Esophagus mucosa (tissue), 1 donor: ENCODE measurements at places on chromosomes 4 and X.

GRCh38 chrX:11105080-11105479 lies 6.1 kb upstream of the HCCS start:
- peak; percentile 72 for ATAC-seq

DNA sequence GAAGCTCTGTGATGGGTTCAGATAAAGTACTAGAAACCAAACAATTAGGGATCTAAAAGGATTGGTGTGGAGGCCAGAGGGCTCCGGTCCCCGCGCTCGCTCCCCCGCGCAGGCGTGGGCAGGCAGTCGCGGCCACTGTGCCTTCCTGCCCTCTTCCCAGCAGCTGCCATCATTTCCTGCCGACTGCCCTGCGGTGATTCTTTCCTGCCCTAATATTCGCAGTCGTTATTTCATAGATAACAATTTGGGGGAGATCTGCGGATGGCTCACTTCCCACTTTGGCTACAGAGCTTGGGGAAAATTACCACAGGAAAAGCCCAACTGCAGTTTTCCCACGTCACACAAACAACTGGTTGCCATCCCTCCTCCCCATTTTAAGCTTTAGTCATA lies 2.2 kb downstream of the GRIA2 start:
- no peak for ATAC-seq

GRCh38 chr4:87375719-87376291 lies 15.2 kb downstream of the HSD17B11 start:
- ATAC-seq, result peak; percentile 69

GRCh38 chr4:89196056-89196674 lies 84.8 kb downstream of the TIGD2 start:
- no peak for ATAC-seq

DNA sequence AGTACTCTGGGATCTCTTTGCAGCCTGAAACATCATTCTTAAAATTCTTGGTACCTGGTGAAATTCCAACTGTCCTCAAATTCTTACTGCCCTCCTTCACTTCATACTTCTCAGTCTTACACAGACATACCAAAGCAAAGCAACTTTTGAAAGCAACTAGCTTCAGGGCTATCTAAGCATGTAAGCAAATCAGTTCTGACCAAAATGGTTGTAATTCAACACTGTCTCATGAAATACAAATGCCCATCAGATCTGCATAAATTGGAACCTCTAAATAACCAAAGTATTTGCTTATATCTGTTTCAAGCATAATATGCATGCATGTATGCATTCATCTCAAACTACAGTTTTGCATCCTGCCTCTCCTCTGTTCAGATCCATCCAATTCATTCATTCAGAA lies 308.1 kb upstream of the PPARGC1A start:
- ATAC-seq, result no peak

GRCh38 chrX:16258882-16259281 lies 91.6 kb downstream of the MAGEB17 start:
- ATAC-seq, result no peak

DNA sequence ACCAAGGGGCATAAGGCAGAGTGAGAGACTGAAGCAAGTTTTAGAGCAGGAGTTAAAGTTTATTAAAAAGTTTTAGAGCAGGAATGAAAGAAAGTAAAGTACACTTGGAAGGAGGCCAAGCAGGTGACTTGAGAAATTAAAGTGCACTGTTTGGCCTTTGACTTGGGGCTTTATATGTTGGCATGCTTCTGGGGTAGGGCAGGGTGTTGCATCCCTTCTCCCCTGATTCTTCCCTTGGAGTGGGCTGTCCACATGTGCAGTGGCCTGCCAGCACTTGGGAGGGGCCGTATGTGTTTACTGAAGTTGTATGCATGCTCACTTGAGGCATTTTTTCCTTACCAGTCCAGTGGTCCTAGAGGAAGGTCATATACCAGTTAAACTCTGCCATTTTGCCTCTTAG lies 35.3 kb upstream of the GPR173 start:
- ATAC-seq, result no peak

DNA sequence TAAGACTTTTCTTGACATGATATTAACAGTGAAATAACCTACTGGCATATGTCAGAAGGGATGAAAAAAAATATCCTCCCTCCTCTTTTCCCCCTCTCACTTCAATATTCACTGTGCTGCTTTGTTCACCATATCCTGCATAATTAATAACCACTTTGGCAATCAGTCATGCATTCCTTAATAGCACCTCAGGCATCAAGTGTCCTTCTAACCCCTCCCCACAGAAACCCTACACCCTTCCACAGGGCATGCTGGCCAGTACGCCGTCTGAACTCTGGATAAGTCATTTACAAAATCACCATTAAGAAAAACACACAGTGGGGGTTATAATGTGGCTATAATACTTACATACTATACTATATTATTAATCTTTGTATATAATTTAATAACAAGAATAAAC lies 165.9 kb downstream of the PDGFC start:
- ATAC-seq, result no peak

GRCh38 chr4:162650166-162650565 lies 486.4 kb upstream of the FSTL5 start:
- ATAC-seq, result no peak

DNA sequence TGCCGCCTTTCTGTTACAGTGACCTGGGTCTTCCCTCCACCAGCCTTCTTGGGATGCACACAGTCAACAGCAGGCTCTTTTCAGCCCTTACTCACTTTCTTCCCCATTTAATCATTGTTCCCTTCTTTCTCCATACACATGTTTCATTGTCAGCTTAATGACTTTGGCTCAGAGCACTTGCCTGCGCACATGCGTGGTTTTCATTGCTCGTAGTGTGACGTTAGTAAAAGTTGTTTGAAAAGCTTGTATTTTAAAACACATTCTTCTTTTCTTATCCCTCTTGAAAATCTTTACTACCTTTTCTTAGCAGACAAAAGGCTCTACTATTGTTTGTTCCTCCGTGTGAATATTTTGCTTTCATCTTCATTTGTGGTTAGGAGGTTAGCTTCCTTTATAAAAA lies 19.7 kb upstream of the SCOC start:
- ATAC-seq, result no peak

DNA sequence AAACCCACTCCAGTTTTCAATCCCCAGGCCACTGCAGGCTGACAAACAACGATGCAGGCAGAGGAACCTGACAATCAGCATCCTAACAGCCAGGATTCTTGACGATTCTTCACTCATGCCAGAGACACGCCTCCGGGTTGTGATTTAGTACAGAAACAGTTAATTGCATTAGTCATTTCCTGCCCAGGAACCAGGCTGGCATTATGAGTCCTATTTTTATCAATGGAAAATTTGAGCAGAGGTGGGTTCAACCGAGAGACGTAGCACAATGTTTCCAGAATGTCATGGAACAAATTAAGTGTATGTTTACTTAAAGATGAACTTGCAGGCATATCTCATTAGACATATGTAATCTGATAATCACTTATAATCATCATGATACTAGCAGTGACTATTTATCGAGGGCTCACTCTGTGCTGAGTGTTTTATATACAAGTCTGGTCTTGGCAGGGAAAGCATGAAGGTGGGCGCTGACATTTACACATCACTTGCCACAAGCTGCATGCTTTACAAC lies 159.7 kb downstream of the NSUN7 start:
- peak; percentile 65 for ATAC-seq

DNA sequence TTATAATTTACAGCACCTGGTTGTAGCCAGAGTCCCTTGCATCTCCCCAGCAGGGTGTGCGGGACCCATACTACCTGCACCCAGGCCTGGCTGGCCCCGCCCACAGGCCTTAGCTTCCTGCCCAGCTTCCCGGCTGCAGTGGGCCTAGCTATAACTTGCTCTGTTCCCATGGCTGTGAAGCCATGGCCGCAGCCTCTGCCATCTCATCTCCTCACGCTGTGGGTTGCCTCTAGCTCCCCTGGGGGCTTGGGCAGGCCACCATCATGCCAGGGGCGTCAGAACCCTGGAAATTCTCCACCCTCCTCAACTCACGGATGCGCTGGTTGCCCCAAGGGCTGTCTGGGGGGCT lies 26.1 kb upstream of the SORBS2 start:
- no peak for ATAC-seq

DNA sequence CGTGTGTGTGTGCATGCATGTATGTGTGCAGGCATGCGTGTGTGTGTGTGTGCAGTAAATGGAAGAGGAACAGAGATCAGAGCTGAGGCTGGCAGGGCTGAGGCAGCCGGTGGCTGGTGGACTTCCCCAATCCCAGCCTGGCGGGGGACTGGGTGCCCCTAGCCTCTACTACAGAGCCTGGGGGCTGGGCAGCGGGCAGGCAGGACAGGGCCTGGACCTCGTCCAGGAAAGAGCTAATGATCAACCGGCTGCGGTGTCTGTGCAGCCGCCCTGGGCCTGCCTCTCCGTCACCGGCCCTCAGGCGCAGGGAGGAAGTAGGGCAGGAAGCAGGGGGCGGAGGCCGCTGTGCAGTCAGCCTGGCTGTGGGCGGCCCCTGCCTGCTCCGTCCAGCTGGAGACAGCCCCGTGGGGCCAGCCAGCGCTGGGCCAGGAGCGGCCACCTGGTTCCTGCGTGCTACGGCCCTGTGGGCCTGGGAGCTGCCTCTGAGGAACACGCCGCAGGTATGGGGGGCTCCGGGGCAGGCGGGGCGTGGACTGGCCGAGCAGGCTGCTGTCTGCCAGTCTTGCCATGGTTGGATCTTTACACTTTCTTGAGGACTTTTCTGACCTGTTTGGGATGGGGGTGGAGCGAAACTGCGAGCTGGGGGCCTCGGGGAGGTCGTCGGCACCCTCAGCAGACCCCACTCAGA lies at the start of gene SH3TC1:
Gene SH3TC1 (plus strand): TSS at position 385 of the 688 bp plus-strand sequence. CDS start 5,905 bp downstream, outside the sequence.
- peak; percentile 82 for ATAC-seq

- ATAC-seq, result no peak
Measured at GRCh38 chr4:42306221-42307109, 90.8 kb upstream of the SHISA3 start.
